ENCODE measurements at places on chromosomes 1 and 21. TPM values are rescaled to one million over a fixed set of nuclear protein-coding genes. Genes with fewer than 3 reads are reported as not detected.

The POTED gene
- not detected for total RNA-seq

The VWA5B1 gene
- 0.52 TPM for total RNA-seq

The GBP7 gene
- total RNA-seq: not detected

The ADAMTS5 gene
- 15.7 TPM for total RNA-seq

The ANGPTL3 gene
- total RNA-seq: not detected

The CTSE gene
- total RNA-seq: 0.52 TPM

The ROR1 gene
- 7.8 TPM for total RNA-seq

The ANKRD45 gene
- total RNA-seq: not detected

The COL6A1 gene
- total RNA-seq: 270 TPM

The NBPF26 gene
- 27.1 TPM for total RNA-seq

The KRTAP20-1 gene
- total RNA-seq: not detected

The FAM163A gene
- total RNA-seq: under 0.01 TPM

The RSPH1 gene
- total RNA-seq: not detected

The FABP3 gene
- total RNA-seq: 201 TPM

The FTCD gene
- 0.52 TPM for total RNA-seq

The FCRL2 gene
- not detected for total RNA-seq

The A3GALT2 gene
- total RNA-seq: not detected

The KCNJ9 gene
- not detected for total RNA-seq

The NPHS2 gene
- not detected for total RNA-seq

The HAO2 gene
- not detected for total RNA-seq

The KRTAP19-4 gene
- total RNA-seq: not detected

The EEIG2 gene
- total RNA-seq: 15.7 TPM

The FCRLB gene
- total RNA-seq: 1.0 TPM

The SPATA21 gene
- total RNA-seq: not detected

The UBE2U gene
- total RNA-seq: not detected

The VANGL1 gene
- total RNA-seq: 4.2 TPM

The KIF17 gene
- total RNA-seq: 3.7 TPM

The VPS72 gene
- 35.0 TPM for total RNA-seq

The CD53 gene
- total RNA-seq: 19.8 TPM

The RHBDL2 gene
- total RNA-seq: 0.52 TPM

The TFF2 gene
- total RNA-seq: not detected

The ZBTB8A gene
- total RNA-seq: 10.4 TPM

The PTAFR gene
- total RNA-seq: 2.1 TPM

The EFCAB7 gene
- 4.7 TPM for total RNA-seq

The GOLT1A gene
- not detected for total RNA-seq

The FAM110D gene
- total RNA-seq: 1.0 TPM

The SELP gene
- 0.52 TPM for total RNA-seq

The MYCL gene
- 1.0 TPM for total RNA-seq

The TSPAN2 gene
- total RNA-seq: 6.8 TPM

The HSPB7 gene
- 5.7 TPM for total RNA-seq
